ENCODE measurements at places on chromosomes 3 and 15.

DNA sequence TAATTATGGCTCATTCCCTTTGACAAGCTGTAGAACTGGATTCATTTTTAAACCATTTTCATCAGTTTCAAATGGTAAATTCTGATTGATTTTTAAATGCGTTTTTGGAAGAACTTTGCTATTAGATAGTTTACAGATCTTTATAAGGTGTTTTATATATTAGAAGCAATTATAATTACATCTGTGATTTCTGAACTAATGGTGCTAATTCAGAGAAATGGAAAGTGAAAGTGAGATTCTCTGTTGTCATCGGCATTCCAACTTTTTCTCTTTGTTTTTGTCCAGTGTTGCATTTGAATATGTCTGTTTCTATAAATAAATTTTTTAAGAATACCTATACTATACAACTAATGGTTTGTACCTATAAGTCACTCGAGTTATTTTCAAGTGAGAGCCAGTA lies 62.7 kb downstream of the PXYLP1 start:
- DNase-seq: no peak

GRCh38 chr3:58631742-58632141 lies 34.8 kb downstream of the FAM3D start:
- no peak for DNase-seq

GRCh38 chr15:80953001-80953952 lies 36.3 kb downstream of the MESD start:
- no peak for DNase-seq

GRCh38 chr15:37208146-37209040 lies 108.0 kb upstream of the MEIS2 start:
- DNase-seq: no peak

- no peak for DNase-seq
These were observed 60.6 kb upstream of the RYK start for GRCh38 chr3:134311265-134311664.

DNA sequence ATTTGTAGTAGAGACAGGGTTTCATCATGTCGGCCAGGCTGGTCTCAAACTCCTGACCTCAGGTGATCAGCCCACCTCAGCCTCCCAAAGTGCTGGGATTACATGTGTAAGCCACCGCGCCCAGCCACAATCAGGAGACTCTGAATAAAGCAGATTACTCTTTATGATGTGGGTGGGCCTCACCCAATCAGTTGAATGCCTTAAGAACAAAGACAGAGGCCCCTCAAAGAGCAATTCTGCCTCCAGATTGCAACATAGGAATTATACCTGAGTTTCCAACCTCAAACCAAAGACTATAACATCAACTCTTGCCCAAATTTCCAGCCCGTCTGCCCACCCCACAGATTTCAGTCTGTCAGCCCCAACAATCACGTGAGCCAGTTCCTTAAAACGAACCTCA lies 18.8 kb upstream of the FAM174B start:
- no peak for DNase-seq

DNA sequence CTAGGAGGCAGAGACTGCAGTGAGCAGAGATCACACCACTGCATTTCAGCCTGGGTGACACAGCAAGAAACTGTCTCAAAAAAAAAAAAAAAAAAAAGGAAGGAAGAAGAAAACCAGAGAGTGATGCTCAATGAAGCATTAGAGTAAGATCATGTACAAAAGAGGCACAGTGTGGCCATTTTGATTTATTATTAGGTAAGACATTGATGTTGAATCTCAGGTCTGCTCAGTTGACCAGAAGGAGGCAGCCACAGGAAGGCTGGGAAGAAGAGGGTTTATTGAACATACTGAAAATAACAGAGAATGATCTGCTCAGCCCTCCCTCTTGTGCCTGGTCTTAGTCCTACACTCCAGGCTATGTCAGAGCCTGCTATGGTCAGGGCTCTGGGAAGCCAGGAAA lies 15.6 kb downstream of the LRRK1 start:
- no peak for DNase-seq

DNA sequence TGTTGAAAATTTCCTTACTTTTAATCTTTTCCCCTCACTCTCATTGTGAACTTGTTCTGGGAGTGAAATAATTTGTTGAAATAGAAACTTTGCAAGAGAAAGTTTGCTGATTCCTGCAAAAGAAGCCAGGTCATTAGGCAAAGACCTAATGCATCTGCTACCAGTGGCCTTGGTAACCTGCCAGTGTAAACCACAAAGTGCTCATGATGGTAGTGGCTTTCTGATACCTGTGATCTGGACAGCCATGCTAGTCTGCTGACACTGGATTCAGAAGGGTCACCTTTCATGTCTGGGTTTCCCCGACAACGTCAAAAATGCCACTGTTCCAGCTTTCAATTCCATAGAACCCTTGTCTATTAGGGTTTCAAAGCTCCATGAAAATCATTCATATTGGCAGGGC lies 123.7 kb upstream of the MCTP2 start:
- no peak for DNase-seq

- DNase-seq: no peak
These were observed 453.7 kb downstream of the FOXP1 start for GRCh38 chr3:71129611-71130431.

DNA sequence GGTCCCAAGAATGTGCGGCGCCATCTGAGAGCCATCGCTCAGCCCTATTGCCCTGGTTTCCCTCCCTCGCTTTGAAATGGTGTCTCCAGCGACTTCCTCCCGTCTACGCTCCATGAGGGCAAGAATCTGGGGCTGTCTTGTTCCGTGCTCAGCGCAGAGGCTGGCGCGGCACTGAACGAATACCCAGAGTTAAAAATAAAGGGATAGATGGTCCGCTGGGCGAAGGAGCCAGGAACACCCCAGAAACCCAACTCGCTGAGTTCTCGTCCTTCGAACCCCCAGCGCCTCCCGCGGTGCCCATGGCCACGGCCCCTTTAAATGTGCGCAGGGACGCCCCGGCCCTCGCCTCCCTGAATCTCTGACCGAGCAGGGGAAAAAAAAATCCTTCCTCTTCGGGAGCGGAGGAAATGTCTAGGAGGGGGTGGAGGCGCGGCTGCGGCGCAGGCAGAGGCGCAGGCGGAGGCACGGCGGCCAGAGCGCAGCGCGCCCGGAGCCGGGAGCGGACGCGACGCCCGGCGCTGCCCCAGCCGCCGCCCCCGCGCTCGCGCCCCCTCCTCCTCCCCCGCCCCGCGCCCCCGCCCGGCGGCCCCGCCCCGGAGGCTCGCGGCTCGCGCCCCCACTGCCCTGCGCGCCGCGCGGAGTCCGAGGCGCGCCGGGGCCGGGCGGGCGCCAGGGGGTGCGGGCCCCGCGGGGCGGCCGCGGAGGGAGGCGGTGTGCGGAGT lies 8.5 kb upstream of the FGD5 start:
- no peak for DNase-seq

- DNase-seq: no peak
These were observed 118.2 kb upstream of the RASGRP1 start for GRCh38 chr15:38682861-38683260.

DNA sequence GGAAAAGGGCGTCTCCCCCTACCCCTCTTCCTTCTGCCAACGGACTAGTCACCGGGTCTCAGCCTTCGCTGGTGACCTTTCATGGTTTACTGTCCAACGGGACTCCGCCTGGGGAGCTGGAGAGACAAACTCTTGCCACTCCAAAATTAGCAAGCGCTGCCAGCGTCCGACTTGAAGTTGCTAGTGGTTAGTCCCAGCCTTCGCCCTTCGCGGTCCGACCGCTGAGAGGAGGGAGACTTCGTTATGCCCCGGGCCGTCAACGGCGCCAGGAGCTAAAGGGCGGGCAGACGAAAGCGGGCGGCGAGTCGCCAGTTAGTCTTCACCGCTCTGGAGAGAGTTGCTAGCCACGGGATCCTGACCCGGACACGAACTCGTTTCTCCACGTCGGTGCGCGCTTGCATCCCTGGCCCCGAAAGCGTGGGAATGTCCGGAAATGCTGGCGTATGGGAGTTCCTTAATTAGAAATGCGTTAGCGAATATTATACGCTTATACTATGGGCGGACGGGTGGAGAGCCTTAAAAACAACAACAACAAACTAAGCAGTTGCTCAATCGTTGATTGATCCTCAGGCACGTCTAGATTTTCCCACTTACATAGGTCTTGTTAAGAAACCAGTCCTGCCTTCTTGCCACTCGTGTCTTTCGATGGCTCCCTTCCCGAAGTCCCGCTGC lies 716 bp downstream of the SMC4 start:
- DNase-seq: no peak

- DNase-seq: no peak
These were observed 41.4 kb upstream of the LMCD1 start for GRCh38 chr3:8460050-8460708.

GRCh38 chr3:139388821-139389551 lies 461 bp downstream of the COPB2 start:
- DNase-seq: no peak

DNA sequence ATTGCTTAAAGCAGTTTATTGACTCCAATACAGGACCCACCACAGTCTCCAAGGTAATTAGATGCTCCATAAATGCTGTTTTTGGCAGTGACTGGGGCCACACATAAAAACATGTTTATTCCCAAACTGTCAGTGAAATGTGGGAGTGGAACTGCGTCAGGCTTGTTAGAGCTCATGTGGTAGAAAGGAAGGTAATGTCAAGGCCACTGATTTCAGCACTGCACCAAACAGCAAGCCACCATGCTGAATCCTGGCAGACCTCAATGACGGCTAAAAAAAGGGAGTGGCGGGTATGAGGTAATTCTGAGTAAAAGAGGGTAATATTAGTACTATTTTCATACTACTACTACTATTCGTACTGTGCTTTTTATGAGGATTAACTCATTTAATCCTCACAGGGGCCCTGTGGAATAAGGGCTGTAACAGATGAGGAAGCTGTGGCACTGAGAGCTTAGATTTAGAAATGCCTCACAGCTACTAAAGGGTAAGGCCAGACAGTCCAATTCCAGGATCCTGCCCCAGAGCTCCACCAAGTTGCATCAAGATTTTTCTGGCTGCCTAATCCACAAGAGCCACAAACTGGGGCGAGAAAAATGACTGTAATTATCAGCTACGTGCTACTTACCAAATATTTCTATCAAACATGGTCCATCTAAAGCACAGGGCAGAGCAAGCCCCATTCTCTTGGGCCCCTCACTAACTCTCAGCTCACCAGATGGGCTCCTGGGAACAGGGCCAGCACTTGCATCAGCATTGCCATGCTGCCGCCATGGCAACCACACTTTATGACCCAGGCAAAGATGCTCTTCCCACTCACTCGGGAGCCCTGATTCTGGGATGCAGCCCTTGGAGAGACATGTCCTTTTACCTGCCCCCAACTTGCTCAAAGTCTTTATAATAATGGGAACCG lies 83.6 kb upstream of the SPATA12 start:
- no peak for DNase-seq

DNA sequence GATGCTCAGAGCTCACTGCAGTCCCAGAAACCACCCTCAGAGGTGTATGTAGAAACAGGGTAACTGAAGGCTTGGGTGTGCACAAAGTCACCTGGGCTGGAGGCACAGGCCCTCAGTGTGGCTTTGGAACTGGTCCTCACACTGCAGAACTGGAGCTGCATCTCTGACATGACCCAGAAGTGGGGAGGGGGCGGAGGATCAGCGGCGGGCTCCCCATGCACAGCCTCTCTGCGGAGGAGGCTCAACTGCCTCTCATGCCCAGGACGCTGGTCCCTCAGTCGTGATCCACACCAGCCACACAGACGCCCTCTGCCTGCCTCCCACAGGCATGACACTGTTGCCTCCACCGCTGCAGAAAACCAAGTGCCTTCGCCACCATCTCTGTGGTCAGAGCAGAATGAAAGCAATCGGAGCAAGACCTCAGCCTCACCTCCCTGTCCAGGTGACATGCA lies 73.7 kb downstream of the TM2D3 start:
- no peak for DNase-seq
